ENCODE measurements at places on chromosomes 1 and 21.

GRCh38 chr1:178506669-178507068 lies 6.2 kb upstream of the TEX35 start:
- DNase-seq: no peak

GRCh38 chr1:159091607-159092031 lies 15.1 kb upstream of the AIM2 start:
- DNase-seq: no peak

DNA sequence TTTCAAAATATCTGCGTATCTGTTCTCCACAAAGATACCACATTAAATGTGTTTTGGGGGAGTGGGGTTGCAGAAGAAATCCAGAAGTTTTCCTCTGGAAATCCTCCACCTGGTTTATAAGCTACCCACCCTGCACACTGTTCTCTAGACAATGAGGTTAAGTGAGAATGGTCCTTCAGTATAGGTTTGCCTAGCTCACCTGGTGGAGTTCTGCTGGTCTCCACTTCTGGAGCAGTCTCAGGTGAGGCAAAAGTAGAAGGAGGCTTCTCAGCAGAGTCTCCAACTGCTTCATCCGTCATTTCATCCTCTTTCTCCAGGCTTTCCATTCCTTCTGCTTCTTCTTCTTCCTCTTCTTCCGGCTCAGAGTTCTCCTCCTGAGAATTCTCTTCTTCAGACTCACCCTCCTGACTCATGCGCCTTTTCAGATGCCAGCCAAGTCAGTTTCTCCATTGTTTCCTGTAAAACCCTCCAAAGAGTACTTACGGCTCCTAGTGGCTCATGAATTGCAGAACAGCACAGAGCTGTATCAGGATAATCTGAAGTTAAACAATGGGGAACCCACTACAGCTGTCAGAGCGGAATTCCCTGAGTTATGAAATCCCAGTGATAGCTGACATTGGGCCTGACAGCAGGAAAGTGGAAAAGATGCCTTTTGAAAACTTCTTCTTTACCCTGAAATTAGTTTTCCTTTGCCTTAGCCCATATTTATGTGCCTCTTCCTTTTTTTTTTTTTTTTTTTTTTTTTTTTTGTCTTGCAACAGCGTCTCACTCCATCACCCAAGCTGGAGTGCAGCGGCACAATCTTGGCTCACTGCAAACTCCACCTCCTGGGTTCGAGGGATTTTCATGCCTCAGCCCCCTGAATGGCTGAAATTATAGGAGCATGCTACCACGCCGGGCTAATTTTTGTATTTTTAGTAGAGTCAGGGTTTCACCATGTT lies 38.5 kb downstream of the MSTO1 start:
- DNase-seq: no peak

DNA sequence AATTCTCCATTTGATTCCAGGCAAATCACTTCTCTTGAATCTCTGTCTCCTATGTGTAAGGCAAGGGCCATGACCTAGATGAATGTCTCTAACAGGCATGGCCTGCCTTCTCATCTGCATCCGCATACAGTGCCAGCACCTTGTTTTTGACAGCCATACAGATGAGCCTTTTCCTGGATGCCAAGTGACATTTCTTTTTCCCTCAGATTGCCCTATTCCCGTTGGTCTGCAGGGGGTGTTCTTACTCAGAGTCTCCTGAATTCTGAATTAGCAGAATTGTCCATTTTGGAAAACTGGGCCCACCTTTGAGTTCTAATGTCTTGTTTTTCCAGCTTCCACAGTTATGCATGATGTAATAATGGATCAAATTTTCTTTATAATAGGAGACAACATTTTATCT lies 88.0 kb upstream of the ADAR start:
- DNase-seq: no peak

- DNase-seq: no peak
Observed at GRCh38 chr1:230737622-230738262, 9.4 kb upstream of the CAPN9 start.

DNA sequence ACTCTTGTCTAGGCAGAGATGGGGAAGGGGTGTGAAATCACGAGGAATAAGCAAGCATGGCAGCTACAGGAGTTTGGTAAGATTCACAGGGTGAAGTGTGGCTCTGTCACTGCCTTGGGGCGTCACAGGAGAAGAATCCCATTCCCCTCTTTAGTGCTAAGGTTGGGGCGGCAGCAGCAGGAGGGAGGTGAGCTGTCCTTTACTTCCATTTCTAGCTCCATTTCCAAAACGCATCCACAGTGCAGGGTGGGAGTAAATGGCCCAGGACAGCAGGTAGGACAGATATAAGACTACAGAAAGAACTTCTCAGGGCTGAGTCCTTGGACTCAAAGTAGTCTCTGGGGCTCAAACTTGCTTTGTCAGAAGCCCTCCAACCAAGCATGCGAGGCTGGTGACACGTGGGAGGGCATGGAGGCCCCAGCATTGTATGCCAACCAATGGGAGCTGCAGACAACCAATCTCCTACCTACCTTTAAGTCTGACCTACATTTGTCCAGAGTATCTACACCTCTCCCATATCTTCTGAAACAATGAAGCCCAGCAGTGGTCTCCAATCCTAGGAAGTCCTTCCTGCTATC lies 8.5 kb downstream of the MEF2D start:
- no peak for DNase-seq

DNA sequence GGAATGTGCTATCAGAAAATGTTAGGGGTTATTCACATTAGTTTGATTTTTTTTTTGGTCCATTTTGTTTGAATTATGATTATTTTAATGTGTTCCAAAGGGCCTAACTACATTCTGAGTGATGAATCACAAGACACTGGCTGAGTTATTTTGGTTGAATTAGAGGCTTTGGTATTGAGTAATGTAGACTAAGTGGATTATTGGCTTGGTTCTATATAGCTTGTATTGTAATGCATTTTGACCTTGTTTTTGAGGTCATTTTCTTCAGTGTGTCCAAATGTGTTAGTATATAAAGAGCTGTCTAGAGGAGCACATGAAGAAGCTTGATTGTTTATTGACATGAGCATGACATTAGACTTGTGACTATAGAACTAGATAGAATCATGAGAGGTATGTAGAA lies 3.4 kb downstream of the ZNF326 start:
- no peak for DNase-seq

DNA sequence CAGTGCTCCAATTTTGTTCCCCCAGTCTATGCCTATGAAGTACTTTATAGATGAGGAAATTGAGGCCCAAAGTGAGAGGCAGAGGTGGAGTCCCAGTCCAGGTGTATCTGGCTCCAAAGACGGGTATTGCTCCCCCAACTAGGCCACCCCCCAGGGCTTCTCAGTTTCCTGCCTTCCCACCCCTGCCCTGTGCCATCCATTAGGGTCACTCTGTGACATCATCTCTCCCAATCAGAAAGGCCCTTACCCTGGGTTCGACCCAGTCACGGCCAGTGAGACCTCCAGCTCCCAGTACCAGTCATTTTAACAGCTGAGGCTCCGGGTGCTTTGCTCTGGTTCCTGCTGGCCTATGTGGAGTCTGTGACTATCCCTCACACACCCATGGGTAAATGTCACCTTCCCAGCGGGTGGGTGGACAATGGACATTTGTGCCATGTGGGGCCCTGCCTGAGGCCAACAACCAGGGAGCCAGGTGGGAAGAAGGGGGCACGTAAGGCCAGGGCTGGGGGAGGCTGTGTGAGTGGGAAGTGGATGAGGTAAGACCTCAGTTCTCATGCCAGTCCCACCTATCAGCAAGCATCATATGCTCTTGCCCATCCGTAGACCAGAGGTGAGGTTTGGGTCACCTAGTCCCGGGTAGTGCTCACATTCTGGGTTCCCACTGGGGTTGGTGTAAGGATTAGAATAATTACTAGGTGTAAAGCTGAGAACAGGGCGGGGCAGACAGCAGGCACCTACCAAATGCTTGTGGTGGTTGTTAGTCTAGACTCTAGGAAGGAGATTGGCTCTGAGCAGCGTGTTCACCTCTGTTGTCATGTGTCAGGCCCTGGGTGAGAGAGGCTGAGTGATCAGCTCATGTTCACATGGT lies 685.9 kb downstream of the MATN1 start:
- no peak for DNase-seq

GRCh38 chr21:39125752-39126485 lies 57.3 kb downstream of the PSMG1 start:
- DNase-seq: no peak

DNA sequence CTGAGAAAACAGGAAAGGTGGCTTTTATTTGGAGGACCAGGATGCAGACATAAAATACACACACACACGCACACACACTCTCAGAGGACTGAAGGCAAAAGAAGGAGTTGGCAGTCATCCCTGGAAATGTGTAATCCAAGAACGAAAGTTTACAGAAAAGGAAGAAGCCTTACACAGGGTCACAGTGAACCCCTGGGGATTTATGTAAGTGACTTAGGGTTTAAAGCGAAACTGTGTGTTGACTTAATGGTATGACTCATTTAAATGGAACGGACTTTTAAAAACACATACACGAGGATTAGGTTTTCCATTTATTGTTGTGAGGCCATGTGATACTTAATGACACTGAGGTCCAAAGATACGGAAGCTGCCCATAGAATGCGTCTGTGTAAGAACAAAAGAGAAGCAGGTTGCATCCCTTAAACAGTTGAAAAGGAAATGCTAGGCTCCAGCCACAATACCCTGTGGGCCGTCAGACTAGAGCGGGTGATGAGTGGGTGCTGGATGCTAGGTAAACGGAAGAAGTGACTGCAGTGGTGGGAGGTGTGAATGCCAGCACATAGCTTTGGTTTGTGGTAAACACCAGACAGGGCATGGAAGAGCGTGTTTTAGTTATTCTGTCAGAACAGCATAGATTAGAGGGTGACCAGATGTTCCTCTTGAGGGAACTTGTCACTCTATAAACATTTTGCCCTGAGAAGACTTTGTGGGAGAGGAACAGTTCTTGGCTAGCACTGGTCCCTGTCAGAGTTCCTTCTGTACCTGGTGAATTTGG lies 21.6 kb upstream of the BCL10 start:
- peak; percentile 78 for DNase-seq

- no peak for DNase-seq
Observed at GRCh38 chr1:90795431-90795830, 78.3 kb upstream of the BARHL2 start.

- DNase-seq: no peak
Observed at GRCh38 chr1:245161866-245162265, 7.1 kb downstream of the KIF26B start.

- DNase-seq: no peak
Observed at GRCh38 chr1:208184966-208185654, 59.1 kb downstream of the PLXNA2 start.

DNA sequence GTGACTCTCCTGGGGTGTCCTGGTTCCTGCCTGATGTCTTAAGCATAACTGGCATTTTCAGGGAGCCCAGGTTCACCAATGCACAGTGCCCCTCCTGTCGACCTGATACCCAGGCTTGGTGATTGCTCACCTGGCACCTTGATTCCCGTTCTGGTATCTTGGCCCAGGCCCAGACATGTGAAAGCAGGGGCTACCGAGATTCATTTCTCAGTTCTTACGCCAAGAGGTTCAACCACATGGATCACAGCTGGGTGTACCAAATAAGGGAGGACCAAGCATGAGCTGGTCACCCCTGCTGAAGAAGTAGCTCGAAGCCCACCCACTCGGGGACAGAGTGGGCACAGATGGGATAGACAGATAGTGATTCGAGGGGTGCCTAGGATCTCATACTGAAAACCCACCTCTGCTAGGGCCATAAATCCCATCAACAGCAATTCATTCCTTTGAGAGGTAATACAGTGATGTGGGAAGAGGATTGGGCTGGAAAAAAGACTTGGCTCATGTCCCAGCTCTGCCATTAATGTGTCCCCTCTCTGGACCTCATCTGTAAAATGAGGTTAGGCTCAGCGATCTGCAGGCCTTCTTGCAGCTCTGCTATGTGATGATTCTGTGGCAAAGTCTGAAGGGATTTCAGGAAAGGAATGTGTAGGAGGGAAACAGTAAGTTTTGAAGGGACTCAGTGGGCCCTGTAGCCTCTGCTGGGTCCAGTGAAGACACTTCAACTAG lies 2.7 kb downstream of the EPHX1 start:
- DNase-seq: no peak

- DNase-seq: no peak
Observed at GRCh38 chr1:201172999-201173610, 17.5 kb upstream of the IGFN1 start.

DNA sequence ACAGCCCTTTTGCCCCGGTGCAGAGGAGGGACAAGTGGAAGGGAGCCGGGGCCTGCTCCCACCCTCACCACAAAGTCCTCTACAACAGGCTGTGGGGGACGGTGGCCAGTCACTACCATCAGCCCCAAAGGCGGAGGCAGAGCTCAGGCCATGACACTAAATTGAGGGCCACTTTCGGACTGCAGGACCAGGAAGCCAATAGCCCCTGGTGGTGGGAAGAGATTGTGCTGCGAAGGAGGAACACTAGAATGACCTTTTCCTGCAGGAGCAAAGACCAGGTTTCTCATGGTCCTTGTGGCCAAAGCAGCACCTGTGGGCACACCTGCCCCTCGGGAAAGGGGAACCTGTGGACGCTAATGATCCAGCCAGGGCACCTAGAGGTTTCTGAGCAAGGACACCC lies 30.3 kb downstream of the ACTA1 start:
- DNase-seq: no peak

DNA sequence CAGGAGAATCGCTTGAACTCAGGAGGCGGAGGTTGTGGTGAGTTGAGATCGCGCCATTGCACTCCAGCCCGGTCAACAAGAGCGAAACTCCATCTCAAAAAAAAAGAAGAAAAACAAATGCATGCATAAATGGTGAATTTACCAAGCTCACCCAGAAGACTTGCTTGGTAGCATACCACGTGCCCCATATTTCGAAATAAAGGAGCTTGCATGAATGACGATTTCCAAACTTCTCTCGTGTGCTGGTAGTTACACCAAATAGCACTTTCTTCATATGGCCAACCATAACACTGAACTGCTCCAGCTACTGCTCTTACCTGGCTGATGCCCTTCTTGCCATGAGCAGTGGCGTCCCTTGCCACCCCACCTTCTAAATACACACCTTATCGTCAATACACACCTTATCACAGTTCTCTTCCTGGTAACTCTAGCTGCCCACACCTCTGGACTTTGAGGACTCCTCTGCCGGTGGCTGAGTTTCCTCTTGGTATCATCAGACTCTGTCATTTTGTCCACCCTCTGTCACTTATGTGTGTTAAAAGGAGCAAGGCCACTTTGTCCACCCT lies 2.8 kb downstream of the DOP1B start:
- DNase-seq: no peak

- DNase-seq: no peak
Observed at GRCh38 chr1:100134872-100135271, 1.9 kb downstream of the TRMT13 start.

GRCh38 chr1:239575113-239575512 lies 188.7 kb downstream of the CHRM3 start:
- DNase-seq: no peak
